ENCODE measurements at places on chromosomes 4 and X.

DNA sequence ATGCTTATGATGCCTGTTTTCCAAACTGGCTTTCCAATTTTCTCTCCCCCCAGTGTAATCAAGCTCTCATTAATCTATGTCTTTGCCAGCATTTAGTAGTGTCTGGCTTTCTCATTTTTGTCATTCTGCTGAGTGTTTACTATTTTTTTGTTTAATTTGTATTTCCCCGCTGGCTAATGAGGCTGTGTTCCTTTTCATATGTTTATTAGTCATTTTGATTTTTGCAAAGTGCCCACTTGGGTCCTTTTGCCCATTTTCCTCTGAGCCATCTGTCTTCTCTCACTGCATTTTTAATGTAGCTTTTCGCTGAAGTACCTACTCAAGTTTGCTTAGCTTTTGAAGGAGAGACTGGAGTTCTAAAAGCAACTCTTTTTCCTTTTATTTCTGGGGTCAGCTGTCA lies 14.7 kb downstream of the DCK start:
- no peak for DNase-seq

DNA sequence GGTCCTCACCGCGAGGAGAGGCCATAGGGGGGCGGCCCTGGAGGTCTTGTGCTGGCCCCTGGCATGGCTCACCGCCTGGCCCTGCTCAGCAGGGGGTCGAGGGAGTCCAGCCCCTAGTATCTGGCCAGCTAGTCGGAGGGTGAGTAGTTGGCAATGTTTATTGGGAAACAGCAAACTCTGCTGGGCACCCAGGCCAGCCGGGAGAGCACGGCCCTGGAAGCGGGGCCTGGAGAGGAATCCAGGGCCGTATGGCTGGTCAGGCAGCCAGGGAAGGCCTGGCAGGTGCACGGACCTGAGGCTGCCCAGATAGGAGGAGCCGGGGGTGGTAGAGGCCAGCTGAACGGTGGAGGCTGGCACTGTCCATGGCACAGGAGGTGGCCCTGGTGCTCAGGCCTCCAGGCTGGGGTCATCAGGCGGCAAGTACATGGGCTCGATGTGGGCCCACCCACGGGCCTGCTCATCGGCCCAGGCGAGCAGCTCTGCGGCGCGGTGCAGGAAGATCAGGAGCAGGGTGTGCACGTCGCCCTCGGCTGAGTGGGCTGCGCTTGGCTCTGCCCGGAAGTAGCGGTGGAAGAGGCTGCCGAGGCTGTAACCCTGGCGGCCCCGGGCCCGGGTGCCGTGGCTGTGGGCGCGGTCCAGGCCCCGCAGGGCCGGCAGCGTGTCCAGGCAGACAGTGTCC lies 1.4 kb downstream of the TREX2 start:
- DNase-seq, result no peak

- no peak for DNase-seq
Observed at GRCh38 chr4:11503166-11503565, 74.5 kb upstream of the HS3ST1 start.

DNA sequence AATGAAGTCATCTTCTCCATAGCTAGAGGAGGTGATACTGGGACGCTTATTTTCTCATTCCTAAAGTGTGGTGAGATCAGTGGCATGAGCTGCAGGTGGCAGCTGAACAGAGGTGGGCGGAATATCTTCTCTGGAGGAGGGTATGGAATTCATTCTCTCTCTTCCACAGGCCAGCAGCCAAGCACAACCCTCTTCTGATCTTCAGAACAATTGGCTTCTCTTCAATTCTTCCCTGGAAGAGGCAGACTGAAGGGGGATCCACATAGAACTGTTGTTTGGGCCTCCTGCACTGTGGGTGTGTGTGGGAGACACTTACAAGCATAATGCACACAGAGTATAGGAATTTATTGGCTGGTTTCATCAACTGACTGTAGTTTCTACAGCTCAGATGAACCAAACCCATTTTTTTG lies 180.4 kb upstream of the RASGEF1B start:
- no peak for DNase-seq

- DNase-seq, result peak; percentile 35
Observed at GRCh38 chr4:138405934-138406567, 163.9 kb upstream of the SLC7A11 start.

DNA sequence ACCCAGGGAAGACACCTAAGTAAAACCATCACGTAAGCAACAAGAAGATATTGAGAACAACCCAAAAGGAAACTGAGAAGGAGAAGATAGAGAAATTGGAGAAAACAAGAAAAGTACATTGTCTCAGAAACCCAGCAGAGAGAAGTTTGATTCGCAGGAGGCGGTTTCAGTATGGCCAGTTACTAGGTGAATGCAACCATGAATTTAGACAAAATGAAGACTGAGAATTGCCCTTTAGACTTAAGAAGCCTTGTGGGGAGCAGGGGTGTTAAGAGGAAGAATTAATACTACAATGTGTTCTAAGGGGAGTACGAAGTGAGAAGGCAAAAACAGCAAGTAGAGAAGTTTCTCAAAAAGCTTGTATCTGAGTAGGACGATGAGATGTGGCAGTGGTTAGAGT lies 229.3 kb upstream of the NEIL3 start:
- no peak for DNase-seq

- no peak for DNase-seq
Observed at GRCh38 chr4:78602334-78602733, 50.8 kb downstream of the ANXA3 start.

- peak; percentile 82 for DNase-seq
Observed at GRCh38 chrX:150690126-150690525, 3.1 kb upstream of the MTMR1 start.

DNA sequence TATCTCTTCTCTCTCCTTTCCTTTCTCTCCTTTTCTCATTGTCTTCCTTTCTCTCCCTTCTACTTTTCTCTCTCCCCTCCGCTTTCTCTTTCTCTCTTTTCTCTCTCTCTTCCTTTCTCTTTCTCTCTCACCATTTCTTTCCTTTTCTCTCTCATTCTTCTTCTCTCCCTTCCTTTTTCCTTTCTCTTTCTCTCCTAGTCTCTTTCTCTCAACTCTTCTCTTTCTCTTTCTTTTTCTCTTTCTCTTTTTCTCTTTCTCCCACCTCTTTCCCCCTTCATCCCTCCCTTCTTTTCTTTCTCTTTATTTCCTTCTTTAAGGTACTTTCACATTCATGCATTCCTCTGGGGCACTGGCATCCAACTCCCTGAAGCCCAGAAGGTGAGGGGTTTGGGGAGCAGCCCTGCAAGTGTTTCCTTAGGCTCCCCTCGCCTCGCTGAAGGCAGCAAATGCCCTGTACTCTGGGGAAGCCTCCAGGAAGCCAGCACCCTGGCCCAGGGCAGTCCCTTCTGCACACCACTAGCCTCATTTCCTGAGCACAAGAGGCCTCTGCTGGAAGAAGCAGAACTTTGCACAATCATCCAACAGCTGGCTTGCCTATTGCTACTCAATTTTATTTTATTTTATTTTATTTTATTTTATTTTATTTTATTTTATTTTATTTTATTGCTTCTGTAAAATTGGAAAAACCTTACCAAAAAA lies 124.2 kb downstream of the NFKB1 start:
- no peak for DNase-seq

DNA sequence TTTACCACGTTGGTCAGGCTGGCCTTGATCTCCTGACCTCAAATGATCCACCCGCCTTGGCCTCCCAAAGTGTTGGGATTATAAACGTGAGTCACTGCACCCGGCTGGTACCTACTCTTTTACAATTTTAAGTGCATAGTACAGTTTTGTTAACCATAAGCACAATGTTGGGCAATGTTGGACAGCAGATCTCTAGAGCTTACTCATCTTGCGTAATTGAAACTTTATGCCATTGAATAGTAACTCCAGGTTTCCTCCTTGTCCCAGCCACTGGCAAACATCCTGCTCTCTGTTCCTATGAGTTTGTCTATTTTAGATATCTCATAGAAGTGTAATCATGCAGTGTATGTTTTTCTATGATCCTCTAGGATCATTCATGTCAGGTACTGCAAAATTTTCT lies 9.3 kb upstream of the CPE start:
- no peak for DNase-seq

GRCh38 chrX:112834031-112834845 lies 6.4 kb downstream of the AMOT start:
- DNase-seq, result peak; percentile 27

DNA sequence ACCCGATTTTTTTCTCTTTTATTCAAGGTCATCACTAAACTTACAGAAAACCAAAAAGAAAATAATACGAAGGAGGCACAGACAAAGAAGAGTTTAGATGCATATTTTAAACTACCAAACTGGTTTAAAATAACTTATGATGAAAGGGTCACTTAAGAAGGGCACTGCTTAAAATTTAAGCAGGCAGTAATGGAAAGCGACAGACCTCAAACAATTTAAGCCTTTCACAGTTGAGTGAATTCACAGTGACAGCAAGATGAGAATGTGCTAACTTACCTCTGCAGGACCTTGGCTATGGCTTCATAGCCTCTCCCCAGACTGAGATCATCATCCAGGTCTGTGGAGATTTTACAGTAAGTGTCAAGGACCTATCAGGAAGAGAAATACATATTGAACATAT lies 112.1 kb downstream of the TTC29 start:
- no peak for DNase-seq

DNA sequence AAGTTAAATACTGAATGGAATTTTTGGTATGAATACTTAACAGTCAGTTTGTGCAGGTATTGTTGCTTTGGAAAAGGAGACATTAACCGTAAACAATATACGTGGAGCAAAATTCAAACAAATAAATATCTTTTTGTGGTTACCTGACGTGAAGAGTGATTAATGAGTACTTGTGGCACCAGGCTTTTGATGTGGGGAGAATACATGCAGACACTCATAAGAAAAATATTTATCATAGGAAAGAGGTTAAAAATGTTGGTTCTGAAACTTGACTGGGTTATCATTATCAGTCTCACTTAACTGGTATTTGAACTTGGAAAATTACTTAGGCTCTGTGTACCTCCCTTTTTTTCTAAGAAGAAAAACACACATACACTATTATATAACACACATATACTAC lies 136.4 kb upstream of the NDST4 start:
- DNase-seq, result no peak

- DNase-seq, result no peak
Observed at GRCh38 chr4:38005637-38006036, 45.4 kb downstream of the PTTG2 start.

DNA sequence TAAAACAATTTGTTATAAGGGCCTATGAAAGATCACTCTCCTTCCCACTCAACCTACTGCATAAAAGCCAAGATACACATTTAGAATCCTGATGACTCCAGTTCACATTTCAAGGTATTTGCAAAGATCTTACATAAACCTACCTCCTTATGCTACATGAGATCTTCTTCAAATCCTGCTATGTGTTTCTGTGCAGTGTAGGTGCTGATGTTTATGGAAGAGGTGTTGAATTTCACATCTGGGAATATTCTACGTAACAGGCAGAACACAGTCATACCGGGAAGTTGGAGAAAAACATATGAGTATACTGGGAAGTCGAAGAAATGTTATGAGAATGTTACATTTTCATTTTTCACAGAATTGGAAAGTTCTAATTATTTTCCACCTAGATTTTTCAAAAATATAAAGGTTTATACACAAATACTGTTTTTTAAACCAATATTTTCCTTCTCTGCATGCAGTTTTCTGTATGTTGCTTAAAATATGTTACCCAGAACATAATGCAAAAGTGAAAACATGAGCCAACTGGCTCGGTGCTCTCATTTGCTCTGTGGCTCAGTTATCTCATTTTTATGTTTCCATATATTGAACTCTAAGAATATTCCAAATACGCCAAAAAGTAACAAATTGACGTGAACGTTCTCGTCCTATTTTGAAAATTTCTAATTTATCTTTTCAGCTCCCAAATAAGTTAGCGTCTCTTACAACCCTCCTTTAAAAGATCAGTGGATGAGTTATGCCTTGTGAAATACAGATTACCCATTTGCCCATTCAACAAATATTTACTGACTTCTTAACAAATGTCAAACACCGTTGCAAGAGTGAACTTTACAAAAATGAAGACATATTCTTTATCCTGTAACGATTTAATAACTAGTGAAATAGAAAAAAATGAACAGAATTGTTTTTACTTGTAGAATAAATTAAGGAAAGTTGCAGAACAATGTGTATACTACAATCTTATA lies 899.3 kb downstream of the STIM2 start:
- DNase-seq, result no peak

DNA sequence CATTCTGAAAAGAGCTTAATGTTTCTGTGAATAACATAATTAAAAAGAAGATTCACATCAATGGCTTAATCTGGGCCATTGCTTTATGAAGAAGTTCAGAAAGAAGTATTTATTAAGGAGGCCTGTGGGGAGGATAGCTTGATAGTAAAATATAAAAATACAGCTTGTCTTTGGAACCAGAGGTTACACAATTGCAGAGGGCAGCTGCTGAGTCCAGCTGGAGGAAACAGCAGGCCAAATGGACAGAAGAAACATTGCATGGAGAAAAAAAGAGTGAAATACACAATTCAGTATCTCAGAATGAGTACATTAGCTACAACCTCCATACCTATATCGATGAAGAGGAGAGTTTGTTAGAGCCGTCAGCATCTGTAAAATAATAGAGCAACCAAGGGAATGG lies 148.0 kb upstream of the NPY2R start:
- no peak for DNase-seq

- DNase-seq, result no peak
Observed at GRCh38 chrX:155246748-155247147, 17.5 kb downstream of the RAB39B start.

DNA sequence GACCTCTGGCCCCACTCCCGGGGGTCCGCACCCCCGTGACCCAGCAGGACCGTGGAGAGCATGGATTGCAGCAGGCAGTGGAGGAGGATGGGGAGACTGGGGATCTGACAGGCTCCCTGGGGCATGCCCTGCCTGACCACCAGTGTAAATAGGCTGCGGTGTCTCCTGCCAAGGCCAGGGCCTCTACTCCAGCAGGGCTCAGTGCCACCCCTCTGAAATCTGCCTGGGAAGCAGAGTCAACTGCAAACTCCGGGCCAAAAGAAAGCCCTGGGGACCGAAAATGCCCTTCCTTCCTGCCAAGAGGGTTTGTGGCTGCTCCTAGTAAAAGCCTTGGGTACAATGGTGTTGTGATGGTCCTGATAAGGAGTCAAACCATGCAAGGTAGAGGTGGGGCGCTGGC lies 6.4 kb downstream of the ADRA2C start:
- DNase-seq, result no peak

GRCh38 chr4:139275281-139275735 lies 4.7 kb downstream of the MGARP start:
- no peak for DNase-seq

DNA sequence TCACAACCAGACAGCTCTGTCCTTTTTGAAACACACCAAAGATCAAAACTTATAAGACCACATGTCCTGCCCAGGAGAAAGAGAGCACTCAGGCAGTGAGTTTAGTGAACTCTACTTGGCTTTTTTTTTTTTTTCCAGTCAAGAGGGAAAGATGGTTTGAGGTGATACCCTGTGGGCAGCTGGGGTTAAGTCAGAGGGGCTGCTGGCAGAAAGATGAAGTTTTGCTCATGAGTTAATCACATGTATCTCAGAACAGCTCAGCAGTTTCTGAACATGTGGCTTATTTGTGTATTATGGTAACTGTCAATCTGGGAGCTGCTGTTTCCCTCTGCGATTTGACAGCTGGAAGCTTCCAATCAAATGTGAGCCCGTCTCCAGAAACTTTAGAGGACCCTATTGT lies 56.4 kb upstream of the MAP3K15 start:
- DNase-seq, result no peak

- no peak for DNase-seq
Observed at GRCh38 chr4:13084210-13084609, 399.9 kb downstream of the RAB28 start.

- DNase-seq, result no peak
Observed at GRCh38 chr4:69056921-69057550, 39.2 kb upstream of the UGT2B7 start.

GRCh38 chr4:118279328-118279727 lies 73.5 kb downstream of the PRSS12 start:
- DNase-seq, result no peak
